ENCODE measurements at places on chromosomes 16 and 17. TPM values are rescaled to one million over a fixed set of nuclear protein-coding genes. Genes with fewer than 3 reads are reported as not detected.

RNF112 gene
- polyA plus RNA-seq = 0.05 TPM

DNA sequence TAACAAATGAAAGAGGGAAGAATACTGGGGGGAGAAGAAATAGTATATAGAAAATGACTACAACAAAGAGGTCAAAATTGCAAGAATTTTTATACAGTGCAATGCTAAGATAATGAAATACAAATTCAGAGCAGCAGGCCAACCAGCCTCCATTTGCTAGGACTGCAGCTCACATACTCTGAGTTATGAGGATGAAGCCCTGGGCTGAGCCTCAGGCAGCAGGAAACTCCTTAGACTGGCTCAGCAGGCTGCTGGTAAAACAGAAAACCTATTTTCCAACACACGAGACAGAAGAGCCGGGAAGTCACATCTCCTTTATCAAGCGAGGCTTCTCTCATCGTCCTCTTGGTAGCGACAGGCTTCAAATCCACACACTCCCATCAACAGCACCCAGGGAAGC is 296.5 kb downstream of the SLC39A11 start:
- DNase-seq = no peak

CCL13 gene
- polyA plus RNA-seq = not detected

GRCh38 chr16:66925322-66925840 is at the start of gene RRAD:
Gene RRAD, minus strand, starts transcription at chr16:66925535. Its CDS starts 356 bp downstream, at chr16:66925179.
- DNase-seq = peak; percentile 11

- no peak for DNase-seq
These were observed 5.9 kb downstream of the ZNF646 start for GRCh38 chr16:31080035-31080629.

- DNase-seq = no peak
These were observed 173.8 kb downstream of the C16orf78 start for GRCh38 chr16:49547448-49547847.

GRCh38 chr17:30838202-30838807 is 6.5 kb downstream of the ATAD5 start:
- no peak for DNase-seq

TP53TG3C gene
- polyA plus RNA-seq = not detected

- DNase-seq = no peak
These were observed 1.4 kb downstream of the CENPV start for GRCh38 chr17:16351831-16352230.

TPSG1 gene
- polyA plus RNA-seq = not detected

CHTF18 gene
- 33.0 TPM for polyA plus RNA-seq

DNA sequence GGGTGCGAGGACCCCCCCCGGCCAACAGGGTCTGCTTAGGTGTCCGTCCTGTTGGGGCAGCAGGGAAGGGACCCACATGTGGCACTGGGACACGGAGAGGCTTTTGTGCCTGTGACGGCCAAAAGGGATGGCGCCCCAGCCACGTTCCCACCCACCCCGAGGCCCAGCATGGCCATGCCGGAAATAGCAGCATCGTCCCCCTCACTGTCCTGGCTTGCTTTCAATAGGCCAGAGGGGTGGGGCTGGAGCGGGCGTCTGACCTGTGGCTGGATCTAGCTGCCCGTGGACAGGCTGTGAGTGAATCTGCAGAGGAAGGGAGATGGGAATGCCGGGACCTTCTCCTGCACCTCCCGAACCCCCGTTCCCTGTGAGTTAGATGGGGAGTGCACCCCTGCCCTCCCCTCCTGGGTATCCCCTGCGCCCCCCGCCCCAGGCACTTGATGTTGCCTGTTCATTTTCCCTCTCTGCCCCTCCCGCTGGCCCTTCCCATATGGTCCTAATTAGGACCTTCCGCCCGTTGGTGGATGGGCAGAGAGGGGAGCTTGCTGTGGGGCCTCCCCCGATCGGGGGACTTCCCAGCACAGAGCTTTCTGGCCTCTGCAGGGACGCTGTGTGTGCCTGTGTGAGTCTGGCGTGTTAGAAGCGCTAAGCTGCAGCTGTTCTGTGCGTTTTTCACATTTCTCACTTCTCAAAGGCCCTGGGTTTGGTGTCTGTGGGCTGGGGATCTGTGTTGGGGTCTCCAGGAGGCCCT is 292.8 kb downstream of the SEC14L1 start:
- no peak for DNase-seq

GRCh38 chr17:28615260-28615940 is 1.4 kb upstream of the RSKR start:
- DNase-seq = no peak

CHD9 gene
- 9.9 TPM for polyA plus RNA-seq

- no peak for DNase-seq
These were observed 21.4 kb upstream of the ZFP90 start for GRCh38 chr16:68517606-68518166.

SLC16A13 gene
- polyA plus RNA-seq = 16.8 TPM

SEPTIN12 gene
- polyA plus RNA-seq = not detected

CAVIN1 gene
- 292 TPM for polyA plus RNA-seq

DNA sequence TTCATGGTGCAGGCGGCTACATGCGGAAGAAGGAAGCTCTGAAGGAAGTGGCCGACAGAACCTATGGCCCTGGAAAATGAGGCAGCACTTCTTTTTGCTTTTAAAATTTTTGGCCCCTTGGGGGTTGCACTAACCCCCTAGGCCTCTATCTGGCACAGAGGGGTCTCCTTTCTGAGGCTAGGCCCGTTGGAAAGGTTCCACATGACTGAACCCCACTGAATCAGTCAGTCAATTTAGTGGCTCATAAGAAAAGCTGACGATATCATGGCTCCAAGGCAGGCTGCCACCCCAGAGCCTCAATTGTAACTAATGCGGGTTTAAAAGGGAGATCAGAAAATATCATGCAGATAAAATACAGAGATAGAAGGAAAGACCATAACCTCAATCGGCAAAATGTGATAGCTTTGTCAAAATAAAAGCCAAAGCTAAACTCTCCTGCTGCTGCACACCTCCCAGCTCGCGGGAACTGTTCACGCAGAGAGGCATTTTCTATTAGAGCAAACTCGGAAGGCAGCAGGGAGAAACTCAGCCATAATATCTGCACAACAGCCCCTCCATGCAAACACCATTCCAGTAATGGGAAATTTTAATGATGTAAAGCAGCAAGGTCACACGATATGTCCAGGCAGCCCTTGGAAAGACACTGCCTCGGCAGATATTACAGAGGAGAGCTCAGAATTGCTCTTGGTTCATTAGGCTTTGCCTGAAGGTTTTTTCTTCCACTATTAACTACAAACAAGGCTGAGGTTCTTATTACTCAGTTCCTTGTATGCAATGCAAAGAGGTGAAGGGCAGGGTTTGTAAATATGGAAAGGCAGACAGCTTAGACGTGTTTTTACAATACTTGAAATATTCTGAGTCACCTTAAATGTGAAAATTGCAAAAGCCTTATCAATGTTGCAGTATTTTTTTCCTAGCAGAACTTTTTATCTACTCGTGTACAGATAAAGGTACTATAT is 200.4 kb upstream of the PMFBP1 start:
- DNase-seq = no peak

DNA sequence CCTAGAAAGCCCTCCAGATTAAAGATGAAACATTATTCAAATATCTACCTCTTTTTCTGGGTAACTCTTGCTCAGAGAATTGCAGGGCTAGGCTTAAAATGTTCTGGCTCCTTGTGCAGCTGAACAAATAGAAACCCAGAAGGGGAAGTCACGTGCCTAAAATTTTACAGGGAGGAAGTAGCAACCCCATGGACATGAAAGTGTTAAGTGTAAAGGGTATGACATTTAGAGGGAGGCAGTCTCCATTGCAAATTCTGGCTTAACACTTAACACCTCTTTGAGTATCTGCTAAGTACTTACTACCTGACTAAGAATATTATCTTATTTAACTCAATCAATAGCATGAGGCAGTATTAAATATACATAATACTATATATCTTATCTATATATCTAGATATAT is 376.1 kb upstream of the ERCC4 start:
- DNase-seq = no peak

DNA sequence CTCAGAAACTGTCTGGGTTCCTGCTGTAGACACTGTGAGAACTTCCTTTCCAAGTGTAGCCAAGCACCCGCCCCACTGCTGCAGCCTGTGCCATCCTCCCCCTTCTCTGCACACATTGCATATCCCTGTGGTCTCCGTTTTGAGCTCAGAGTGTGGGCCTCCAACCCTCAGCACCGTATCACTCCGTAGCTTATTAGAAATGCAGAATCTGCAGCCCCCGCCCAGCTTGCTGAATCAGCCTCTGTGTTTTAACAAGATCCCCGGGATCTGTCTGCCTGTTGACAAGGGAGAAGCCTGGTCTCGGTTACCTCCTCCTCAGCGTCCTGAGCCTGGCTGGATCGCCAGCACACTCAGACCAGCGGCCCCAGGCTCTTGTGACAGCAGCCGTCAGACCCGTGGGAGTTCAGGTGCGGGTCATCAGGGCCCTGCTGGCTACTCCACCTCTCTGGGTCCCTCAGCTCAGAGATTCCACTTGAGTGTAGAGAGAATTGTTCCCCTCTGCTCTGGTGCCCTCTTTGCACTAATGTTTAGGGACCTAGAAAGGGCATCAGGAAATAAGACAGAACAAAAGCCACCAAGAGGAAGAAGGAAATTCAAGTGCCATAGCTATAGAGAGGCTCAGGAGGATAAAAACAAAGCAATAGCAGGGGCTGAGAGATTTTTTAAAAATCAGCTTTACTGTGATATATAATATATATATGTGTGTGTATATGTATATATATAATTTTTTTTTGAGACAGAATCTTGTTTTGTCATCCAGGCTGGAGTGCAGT is 92.3 kb downstream of the PITPNC1 start:
- no peak for DNase-seq

DNA sequence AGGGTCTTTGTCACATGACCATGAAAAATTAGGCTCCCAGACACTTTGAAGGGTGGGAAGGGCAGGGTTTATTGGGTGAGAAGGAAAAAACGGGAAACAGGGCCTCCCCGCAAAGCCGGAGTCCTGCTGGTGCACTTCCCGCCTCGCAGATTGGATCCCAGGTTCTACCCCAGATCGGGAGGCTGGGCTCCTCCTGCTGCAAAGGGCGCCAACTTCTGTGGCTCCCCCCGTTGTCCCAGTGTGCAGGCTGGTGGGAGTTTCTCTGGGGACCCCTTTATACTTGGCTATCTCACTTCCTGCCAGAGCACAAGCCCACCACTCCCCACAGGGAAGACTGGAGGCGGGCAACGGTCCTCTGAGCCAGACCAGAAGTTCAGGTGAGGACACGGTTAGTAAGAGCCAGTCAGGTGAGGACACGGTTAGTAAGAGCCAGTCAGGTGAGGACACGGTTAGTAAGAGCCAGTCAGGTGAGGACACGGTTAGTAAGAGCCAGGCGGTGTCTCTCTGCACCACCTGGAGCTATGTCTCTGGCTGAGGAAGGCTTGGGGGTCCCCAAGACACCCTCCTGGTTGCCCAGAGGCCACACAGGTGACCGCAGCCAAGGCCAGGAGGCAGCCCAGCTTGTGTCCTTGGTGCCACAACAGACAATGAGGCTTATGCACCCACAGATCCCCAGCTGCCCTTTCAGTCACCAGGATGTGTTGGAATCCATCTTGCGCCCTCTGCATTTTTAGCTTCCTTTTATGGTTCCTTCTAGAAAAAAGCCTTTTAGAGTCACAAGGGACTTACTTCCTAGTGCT is 48.1 kb upstream of the CHMP6 start:
- no peak for DNase-seq

- no peak for DNase-seq
These were observed 71.3 kb downstream of the NEUROD2 start for GRCh38 chr17:39536468-39536867.

IRX3 gene
- not detected for polyA plus RNA-seq

SDK2 gene
- not detected for polyA plus RNA-seq

DNA sequence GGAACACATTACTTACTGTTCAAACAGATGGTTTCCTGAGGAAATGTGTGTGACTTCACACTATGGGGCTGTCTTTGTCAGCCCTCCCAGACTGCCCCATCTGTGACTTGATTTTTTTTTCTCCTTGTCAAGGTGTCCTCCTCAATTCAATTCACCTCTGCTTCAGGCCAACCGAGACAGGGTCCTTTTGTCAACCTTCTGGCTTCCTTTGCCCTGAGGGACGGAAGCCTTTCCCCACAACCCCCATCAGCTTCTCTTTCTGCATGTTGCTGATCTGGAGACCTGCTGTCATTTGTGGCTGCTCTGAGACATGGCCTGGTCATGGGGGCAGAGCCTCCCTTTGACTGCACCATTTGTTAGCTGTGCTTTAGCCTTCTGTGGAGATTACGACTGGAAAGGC is 21.3 kb upstream of the RGS9 start:
- no peak for DNase-seq

Measured in endothelial cell of umbilical vein (primary cell).